ENCODE measurements at places on chromosomes 4 and X. TPM values are rescaled to one million over a fixed set of nuclear protein-coding genes. Genes with fewer than 3 reads are reported as not detected.
A peak's percentile ranks its signal among the peaks of the same experiment; 100 is the strongest.

The EPHA5 gene
- 0.36 TPM for total RNA-seq

DNA sequence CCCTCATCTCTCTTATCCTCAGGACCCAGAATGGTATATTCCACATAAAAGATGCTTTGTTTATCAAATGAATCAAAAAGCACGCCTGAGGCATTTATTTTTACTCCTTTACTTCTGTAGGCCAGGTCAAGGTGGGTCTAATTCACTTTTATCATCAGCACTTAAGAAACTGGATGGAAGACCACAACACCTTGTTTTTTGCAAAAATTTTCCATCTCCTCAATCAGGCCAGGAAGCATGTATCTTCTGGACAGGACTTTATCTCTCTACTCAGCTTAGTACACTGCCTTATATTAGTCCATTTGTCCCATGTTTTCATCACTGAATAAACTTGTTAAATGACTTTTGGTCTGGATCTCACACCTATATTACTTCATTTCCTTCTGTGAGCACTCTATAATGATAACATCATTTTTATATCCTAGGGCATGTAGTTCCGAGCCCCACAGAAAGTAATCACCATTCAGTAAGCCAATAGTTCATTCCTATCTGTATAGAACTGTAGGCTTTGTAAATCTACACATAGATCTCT lies 260.5 kb downstream of the CHIC1 start:
- DNase-seq, result no peak

- DNase-seq, result no peak
These were observed 2.2 kb downstream of the RBBP7 start for GRCh38 chrX:16867947-16868346.

GRCh38 chr4:67744561-67745283 lies 9.5 kb downstream of the GNRHR start:
- peak; percentile 15 for DNase-seq

The IGSF1 gene
- 0.84 TPM for total RNA-seq

DNA sequence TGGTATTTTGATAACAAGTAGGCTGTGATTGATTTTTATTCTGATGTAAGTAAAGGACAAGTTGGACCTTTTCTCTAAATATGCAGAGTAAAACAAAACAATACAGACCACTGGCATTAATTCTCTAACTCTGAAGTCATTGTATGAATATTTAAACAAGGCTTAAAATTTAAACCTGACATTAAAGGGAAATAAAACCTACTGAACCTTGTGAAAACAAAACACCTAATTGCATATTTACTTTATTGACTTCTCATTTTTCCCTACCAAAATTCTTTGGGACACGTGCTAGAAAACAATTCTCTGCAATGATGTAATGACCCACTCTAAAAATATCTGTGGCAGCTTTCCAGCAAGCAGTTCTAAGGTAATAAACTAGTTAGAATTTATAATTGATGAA lies 369.7 kb upstream of the TRAM1L1 start:
- DNase-seq, result no peak

All from RPMI7951 (cell line).